ENCODE measurements at places on chromosomes 2 and 18.

DNA sequence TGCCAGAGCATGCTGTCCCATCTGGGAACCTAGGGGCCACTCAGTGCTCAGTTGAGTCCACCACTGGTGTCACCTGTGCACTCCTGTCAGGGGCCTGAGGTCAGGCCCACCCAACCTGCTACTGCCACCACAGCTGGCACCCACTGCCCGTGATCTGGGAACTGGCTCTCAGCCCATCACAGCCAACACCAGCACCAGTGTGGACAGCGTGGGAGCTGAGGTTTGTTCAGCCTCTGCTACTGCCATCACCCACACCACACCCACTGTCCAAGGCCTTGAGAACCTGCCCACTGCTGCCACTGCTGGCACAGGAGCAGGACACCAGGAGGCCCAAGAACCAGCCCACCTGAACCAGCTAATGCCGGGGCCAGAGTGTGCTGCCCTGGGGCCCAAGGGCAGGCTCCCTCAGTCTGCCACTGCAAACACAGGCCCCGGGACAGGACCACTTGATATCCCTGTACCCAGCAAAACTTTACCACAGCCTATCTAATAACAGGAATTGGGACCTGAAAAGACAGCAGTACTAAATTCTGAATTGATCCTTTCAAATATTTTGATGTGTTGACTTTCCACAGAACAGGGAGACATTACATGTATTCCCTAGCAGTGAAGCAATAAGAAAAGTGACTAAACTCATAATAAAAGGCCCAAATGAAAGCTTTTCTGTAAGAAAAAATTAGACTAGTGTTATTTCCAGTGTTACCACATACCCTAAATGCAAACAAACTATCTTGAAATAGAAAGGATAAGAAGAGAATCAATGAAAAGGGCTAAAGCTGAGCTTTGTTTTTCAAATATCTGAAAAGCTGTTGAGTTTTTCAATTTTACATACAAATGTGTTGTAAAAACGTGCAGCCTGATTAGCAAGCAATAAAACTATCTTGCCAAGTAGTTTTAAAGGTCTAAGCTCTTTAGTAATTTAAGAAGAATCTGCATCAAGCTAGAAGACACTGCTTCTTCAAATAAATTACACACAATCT, 640.7 kb downstream of the METTL4 start:
- no peak for DNase-seq

- no peak for DNase-seq
Measured at GRCh38 chr2:216142540-216142939, 33.4 kb downstream of the XRCC5 start.

DNA sequence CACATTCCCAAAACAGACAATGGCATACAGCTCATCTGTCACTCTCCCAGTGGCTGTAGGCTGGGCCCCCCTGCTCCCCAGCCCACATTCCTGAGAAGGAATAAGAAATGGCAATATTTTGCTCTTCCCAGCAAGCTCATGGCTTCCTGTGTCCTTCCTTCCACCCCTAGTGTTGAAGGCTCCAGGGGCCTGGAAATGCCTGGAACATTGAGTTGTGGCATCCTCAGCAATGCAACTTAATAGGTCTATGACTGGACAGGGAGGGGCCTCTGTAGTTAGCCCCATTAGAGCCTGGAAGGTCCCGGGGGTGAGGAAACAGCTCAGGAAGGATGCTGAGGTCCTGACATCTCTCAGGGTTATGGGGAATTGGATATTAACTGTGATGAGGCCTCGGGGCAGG, 3.3 kb downstream of the KIF3C start:
- no peak for DNase-seq

GRCh38 chr2:79721966-79722365, 209.1 kb downstream of the CTNNA2 start:
- DNase-seq = no peak

- DNase-seq = peak; percentile 36
Measured at GRCh38 chr2:42339191-42339912, 21.7 kb downstream of the COX7A2L start.

GRCh38 chr2:82226441-82226840, 1921.9 kb upstream of the LRRTM1 start:
- DNase-seq = no peak

GRCh38 chr2:3176071-3176868, 201.3 kb downstream of the EIPR1 start:
- no peak for DNase-seq

DNA sequence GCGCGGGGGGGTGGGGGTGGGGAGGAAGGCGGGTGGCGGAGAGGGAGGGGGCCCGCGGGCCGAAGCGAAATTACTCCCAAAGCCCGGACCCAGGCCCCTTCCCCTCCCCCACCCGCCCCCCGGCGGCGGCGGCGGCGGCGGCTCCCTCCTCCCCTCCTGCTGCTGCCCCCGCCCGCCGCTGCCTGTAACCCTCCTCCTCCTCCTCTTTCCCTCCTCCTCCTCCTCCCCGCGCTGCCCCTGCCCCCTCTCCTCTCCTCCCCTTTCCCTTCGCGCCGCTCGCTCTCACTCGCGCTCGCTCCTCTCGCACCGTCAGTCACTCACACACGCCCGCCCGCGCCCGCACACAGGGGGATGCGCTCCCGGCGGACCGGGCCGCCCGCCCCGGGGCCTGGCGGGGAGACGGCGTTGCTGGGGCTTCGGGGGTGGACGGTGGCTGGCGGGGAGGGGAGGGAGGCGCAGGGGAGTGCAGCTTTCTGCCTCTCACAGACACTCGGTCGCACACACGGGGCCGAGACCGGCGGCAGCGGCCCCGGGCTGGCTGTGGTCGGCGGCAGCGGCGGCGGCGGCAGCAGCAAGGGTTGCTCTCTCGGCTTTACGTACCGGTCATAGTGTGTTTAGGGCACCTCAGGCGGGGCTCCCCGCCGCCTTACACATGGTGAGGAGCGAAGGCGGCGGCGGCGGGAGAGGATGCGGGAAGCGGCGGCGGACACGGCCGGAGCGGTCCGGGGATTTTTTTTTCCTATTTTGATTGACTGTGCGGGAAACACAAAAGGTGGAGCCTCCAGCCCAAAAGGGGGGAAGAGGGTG, 405 bp downstream of the SP3 start:
- DNase-seq = peak; percentile 70

- DNase-seq = no peak
Measured at GRCh38 chr18:56727399-56727798, 76.2 kb downstream of the WDR7 start.

DNA sequence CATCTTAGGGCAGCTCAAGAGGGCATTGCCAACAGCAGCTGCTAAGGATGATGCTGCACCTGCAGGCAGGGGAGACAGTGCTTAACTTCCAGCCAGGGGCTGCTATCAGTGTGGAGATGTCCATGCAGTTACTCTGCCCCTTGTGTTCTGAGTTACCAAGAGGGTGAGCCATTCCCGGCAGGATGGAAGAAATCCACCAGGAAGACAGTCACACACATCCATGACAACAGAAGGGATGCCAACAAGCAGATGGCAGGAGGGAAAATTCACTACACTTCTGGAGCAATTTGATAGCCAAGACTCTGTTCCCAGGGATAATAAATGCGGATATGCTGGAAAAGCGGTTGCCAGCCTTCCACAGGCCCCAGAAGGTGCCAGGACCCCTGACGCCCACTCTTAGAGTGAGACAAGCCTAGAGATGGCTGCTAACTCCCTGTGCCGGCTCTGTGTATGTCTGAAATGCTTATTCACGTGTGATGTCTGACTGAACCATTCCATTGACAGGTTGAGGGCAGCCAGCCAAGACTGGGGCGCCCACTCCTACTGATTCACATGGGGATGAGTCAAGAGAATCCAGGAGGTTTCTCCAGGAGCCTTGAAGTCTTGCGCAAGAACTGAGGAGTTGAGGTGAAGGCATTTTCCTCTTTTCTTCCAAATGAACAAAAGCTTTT, 24.5 kb downstream of the LOXHD1 start:
- no peak for DNase-seq

- no peak for DNase-seq
Measured at GRCh38 chr2:74448771-74449170, 6.1 kb upstream of the INO80B start.

GRCh38 chr18:44922968-44923367, 242.3 kb downstream of the SETBP1 start:
- no peak for DNase-seq

All from HT-29 (cell line).